ENCODE measurements at places on chromosomes 7 and 10.

DNA sequence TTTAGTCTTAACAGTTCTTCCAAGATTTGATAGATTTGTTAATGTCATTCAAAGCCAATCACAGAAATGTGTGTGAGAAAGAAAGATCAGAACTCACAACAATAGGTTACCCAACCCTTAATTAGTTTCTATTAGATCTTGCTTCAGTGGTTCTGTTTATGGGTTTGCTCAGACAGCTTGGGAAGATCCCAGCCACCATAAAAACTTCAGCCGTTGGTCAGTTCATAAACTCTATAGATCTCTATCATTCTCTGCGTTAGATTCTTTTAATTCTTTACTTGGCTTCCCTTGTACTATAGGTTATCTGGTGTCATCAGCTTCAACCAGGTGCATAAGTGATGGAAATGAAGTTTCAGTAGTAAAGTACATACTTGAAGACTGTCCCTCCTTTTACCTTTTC lies 54.4 kb downstream of the ZNF277 start:
- DNase-seq, result no peak

DNA sequence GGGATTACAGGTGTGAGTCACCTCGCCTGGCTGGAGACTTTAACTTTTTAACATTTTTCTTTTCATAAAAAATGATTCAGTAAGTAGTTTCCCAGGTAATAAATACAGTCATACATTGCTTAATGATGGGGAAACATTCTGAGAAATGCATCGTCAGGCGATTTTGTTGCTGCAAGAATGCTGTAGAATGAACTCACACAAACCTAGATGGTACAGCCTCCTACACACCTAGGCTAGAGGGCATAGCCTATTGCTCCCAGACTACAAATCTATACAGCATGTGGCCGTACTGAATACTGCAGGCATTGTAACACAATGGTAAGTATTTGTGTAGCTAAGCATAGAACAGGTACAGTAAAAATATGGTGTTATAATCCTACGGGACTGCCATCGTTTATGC lies 108.5 kb upstream of the SFMBT2 start:
- no peak for DNase-seq

DNA sequence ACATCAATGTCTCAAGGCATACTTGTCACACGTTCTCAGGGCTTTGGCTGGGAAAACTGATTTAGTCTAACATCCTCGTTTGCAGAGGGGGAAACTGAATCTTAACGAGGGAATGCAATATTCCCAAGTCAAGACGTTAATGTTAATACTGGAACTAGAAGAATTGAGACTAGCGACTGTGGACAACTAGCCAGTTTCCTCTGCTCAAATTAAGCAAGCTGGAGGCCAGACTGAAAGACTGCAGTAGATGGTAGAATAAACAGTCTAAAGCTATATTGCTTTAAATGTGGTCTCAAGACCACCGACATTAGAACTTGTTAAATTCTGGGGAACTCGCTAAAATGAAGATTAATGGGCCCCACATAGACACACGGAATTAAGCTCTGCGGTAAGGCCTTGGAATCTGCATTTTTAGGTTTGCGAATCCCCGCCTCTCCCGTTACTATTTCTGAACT lies 639 bp upstream of the TFAM start:
- no peak for DNase-seq

DNA sequence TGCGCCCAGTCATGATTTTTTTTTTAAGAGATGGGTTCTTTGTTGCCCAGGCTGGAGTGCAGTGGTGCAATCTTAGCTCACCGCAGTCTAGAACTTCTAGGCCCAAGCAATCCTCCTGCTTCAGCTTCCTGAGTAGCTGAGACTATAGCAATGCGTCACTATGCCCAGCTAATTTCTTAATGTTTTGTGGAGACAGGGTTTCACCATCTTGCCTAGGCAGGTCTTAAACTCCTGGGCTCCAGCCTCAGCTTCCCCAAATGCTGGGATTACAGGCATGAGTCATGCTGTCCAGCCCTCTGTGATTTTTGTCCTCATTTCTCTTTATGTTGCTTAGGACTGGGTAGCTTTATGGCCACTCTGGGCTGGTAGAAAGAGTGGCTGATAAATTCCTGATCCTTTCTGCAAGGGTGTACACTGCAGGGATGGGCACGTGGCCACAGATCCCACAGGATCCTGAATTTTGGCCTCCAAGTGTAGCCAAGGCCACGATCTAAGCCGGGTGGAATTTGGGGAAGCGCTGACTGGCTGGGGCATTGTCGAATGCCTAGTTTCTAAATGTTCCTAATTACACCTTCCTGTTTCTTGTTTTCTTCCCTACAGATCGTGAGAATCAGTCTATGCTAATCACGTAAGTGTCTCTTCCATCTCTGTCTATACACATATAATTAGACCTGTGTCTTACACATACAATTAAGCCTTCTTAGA lies 24.1 kb upstream of the MYH16 start:
- no peak for DNase-seq

GRCh38 chr7:151779255-151779654 lies 97.7 kb downstream of the PRKAG2 start:
- peak; percentile 56 for DNase-seq

DNA sequence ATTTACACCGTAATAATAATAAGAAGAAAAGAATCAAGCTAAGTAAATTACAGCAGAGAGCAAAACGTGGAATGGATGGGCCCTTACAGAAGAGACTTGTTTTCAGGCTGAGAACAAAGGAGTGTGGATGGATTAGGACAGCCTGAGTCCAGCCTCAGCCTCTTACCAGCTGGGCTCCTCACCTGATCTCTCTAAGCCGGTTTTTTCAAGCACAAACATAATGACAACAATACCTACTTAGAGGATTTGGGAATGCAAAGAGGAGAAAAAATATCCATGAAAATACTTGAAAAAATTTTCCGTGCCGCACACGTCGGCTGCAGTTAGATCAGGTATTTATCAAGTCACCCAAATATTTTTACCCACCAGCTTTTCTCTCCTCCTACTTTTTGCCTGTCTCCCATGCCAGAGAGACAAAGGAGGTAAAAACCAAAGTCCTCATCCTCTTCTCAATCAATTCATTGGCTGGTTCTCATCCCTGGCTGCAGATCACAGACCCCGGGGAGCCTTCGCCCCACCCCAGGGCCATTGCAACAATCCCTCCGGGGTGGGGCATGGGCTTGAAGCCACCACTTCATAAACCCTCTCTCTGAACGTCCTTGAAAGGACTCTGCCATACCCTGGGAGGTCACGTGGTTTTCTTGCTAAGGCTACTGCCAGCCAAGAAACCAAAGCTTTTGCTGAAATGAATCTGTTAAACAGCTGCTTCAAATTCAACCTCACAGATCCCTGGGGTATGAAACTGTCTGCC lies 29.7 kb upstream of the GTF2I start:
- no peak for DNase-seq

- peak; percentile 50 for DNase-seq
These were observed 32.4 kb upstream of the INPP5F start for GRCh38 chr10:119693262-119693957.

GRCh38 chr7:68063171-68063570 lies 1066.5 kb downstream of the TYW1 start:
- no peak for DNase-seq

GRCh38 chr10:59582780-59583179 lies 126.9 kb downstream of the SLC16A9 start:
- DNase-seq, result no peak

- DNase-seq, result no peak
These were observed 22.0 kb downstream of the CRPPA start for GRCh38 chr7:16399265-16399831.

DNA sequence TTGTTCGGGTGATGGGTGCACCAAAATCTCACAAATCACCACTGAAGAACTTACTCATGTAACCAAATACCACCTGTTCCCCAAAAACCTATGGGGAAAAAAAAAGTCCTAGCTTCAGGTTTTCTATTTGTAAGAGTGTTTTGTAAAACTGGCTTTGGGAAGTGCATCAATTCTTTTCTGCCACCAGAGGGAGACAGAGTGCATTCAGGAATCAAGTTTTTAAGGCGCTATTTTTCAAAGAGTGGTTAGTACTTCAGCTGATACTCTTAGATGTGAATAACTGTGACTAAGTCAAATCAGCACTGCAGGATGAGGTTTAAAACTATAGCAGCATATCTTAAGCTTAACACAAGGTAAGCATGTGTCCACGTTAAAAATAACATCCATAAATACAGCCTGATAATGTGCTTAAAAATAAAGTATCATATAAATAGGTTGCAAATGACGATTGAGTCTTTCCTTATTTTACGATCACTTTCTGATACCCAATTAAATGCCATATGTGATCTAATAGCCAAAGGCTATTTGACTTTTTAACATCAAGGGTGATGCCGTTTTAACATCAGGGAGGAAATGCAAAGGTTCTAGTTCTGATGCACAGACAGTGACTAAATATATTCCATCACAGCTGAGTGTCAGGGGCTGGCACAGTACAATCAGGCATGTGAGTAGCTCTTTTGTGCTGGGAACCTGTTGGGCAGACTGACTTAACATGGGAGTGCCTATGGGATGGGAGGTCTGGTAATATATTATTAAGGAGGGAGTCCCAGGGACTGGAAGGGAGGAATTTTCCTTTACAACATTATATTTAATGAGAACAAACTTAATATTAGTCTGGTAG lies 10.6 kb upstream of the LYZL2 start:
- DNase-seq, result no peak

DNA sequence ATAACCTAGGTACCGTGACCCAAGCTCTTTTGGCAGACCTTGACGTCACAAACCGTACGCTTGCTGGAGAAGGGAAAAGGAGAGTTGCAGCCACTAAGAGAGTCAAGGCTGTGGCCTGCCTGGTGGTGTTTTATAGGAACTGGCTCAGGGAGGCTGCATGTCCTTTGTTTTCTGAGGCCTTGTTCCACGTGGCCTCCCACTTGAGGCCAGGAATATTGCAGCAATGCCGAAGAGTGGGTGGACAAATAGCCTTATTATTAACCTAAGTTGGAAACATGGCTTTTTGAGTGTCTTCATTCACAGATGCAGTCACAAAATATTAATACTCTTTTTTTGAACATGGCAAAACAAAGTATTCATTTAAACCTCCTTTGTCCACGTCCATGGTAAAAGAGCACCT lies 178.0 kb downstream of the CELF2 start:
- no peak for DNase-seq

DNA sequence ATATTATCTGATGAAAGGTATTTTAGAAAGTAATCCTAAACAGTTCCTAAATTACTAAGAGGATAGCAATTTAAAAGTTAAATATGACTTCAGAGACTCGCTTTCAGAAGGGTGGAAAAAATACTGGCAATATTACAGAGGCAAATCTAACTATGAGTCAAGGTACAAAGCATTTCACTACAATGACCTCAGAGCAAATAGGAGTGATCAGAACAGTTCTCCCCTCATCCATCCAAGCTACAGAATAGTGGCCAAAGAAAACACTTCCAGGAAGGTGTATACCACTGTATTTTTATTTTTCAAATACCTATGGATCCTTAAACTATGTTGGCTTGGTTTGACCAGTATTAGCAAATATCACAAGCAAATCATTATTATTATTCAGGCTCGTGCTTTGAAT lies 112.8 kb upstream of the ODAD2 start:
- DNase-seq, result no peak

DNA sequence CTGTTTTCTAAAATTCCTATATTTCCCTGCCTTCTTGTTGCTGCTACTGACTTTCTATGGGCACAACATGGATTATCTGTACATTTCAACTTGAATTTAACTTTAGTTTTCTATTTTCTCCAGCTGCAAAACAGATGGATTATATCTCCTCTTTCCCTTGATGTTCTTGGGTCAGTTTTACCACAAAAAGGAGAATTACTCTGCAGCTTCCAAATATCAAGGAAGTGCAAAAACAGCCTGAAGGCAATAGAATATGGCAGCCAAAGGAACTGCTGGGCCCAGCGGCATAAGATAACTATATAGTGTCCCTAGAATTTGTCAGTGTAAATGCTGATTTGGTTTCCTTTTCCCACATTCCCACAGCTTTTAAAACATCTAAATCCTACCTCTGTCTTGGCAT lies 29.1 kb downstream of the CPED1 start:
- DNase-seq, result no peak

- DNase-seq, result no peak
These were observed 60.7 kb downstream of the CD36 start for GRCh38 chr7:80699045-80699638.

- peak; percentile 60 for DNase-seq
These were observed 1.8 kb upstream of the PDGFA start for GRCh38 chr7:521221-522070.

DNA sequence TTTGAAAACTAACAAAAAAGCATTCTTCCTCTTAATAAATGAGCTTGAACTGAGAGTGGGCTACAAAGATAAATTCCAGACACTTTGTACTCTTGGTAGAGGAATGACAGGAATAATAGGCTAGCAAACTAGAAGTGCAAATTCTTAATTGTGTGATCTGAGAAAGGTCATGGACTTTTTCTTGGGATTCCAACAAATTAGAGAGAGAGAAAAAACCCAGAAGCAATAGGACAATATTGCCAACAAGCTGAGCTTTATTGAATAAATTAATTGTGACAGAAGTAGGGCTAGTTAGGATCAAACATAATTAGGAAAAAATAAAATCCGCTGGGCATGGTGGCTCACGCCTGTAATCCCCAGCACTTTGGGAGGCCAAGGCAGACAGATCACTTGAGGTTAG lies 41.4 kb upstream of the LAMB1 start:
- DNase-seq, result no peak

- DNase-seq, result peak; percentile 28
These were observed 57.3 kb downstream of the MAPK8 start for GRCh38 chr10:48363617-48364355.

- DNase-seq, result no peak
These were observed 163.6 kb downstream of the KCND2 start for GRCh38 chr7:120436487-120437060.

GRCh38 chr7:158270856-158271413 lies 316.7 kb downstream of the PTPRN2 start:
- DNase-seq, result no peak

- no peak for DNase-seq
These were observed 22.2 kb downstream of the CDHR3 start for GRCh38 chr7:105985229-105985628.

DNA sequence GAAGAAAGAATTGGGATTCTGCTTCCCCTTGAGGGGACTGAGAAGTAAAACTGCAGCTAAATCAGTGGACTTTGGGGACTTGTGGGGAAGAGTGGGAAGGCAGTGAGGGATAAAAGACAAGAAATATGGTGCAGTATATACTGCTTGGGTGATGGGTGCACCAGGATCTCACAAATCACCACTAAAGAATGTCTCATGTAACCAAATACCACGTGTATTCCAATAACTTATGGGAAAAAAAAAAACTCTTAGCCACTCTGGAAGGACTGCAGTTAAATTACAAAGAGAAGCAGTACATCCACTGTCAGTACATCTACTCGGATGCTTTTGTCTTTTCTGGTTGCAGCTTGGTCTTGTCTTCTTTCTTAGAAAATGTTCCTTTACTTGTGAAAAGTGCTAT lies 27.4 kb upstream of the GOT1 start:
- DNase-seq, result no peak
